Fibroblast of skin of scalp (primary cell): ENCODE measurements at places on chromosomes 11 and 22.

- DNase-seq = no peak
Observed at GRCh38 chr22:42692239-42693054, 28.2 kb downstream of the A4GALT start.

DNA sequence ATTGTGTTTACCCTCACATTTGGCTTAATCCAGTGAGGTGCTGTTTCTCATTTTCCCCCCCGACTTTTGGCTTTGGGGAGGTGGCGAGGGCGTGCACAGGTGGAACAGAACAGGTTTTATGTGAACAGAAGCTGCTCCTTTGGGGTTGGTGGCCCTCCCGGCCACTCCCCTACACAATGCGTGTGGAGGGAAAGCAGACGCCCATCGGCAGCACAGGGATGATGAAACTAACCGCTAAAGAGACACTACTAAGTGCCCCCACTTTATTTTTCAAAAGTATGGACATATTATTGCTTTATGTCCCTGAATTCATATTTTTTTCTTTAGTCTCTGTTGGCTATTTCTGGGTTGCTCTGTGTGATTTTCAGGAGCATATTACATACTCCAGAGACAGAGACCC, 160.9 kb downstream of the ENTHD1 start:
- no peak for DNase-seq

DNA sequence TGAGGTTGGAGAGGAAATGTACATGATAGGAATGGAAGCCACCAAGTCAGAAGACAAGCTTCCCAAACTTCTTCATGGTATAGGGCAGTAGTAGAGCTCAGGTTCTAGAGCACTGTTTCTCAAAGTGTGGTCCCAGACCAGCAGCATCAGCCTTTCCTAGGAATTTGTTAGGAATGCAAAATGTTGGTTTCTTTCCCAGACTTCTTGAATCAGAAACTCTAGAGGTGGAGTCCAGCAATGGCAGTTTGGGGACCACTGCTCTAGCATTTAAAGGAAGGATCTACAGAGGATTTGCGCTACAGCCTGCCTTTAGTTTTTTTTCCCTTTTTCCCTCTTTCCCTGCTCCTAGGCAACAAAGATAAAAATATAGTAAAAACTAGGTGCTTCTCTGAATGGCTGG, 17.0 kb upstream of the MMP12 start:
- DNase-seq = peak; percentile 52

- no peak for DNase-seq
Observed at GRCh38 chr22:37472418-37473006, 13.7 kb downstream of the MFNG start.

GRCh38 chr11:93005239-93005638, 35.8 kb downstream of the MTNR1B start:
- no peak for DNase-seq

GRCh38 chr11:82045748-82046457, 687.8 kb downstream of the FAM181B start:
- DNase-seq = peak; percentile 68

- no peak for DNase-seq
Observed at GRCh38 chr11:76243193-76243956, 37.1 kb upstream of the WNT11 start.

GRCh38 chr11:131109257-131109656, 193.0 kb upstream of the SNX19 start:
- DNase-seq = peak; percentile 56

DNA sequence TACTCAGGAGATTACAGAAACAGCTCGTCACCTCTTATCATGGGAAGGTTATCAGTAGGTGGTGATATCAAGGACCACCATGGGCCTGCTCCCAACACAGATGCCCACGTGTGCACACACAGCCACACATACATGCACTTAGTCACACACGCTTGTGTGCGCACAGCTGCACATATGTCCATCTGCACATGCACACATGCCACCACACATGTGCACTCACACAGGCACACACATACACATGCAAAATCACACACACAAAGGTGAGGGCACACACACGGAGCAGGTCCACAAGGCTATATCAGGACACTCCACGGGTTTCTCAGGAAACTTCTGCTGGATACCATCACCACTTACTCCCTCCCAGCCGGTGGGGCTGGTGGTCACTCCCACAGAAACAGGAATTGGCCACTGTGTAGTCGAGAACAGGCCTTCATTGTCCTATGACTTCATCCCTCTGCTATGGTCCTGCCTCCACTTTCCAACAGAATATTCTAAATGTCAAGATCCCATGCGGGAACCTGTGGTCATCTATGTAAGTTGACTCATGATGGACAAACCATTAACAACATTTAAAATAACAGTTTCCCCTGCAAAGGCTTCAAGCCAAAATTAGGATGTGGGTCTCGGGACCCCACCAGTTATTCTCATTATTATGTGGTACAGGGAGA, 2.2 kb downstream of the C11orf24 start:
- DNase-seq = peak; percentile 69

GRCh38 chr11:17354601-17354991, 3.0 kb downstream of the NCR3LG1 start:
- peak; percentile 73 for DNase-seq

DNA sequence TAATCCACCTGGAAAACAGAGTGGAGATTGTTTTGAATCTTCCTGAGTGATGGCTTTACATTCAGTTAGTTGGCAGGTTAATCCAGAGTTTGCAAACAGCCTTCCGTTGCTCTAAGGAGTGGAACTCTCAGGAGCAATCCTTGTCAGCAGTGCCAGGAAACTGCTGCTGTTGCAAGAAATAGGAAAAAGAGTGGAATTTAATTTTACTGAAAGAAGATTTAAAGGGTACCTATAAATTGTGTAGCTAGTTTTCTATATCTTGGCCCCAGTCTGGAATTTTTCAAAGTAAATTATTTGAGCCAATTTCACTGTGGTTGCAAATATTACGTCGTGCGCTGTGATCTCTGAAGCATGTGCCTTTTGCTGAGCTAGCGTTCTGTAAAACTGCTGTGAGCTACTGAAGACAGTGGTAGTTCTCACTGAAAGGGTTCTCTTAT, 55.5 kb upstream of the SLC5A12 start:
- peak; percentile 44 for DNase-seq

GRCh38 chr22:25714739-25715138, 27.2 kb upstream of the MYO18B start:
- DNase-seq = no peak

GRCh38 chr11:86559311-86559945, 113.0 kb downstream of the ME3 start:
- DNase-seq = peak; percentile 94

GRCh38 chr11:68436985-68437926, 23.3 kb upstream of the PPP6R3 start:
- peak; percentile 74 for DNase-seq

GRCh38 chr11:8967184-8967583, 2.9 kb upstream of the TMEM9B start:
- no peak for DNase-seq

- DNase-seq = peak; percentile 51
Observed at GRCh38 chr11:112241486-112241885, 15.3 kb downstream of the PTS start.

- DNase-seq = no peak
Observed at GRCh38 chr11:123186286-123186685, 8.8 kb downstream of the CLMP start.

DNA sequence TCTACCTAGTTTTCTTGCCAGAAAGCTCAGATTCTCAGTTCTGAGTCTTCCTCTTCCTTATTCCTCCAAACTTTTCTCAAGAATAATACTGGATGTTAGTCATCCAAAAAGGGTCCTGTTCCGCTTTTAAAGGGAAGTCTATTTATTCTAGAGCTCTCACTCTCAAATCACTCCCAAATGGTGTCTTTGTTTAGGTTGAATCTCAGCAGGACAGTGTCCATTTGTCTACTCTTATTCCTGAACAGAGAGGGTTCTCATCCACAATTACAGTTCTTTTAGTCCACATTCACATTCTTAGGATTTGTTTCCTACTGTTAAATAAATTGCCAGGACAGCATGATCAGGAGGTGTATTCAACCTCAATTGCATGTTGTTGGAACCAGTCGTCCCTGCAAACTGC, 61.3 kb downstream of the MUC15 start:
- DNase-seq = no peak

DNA sequence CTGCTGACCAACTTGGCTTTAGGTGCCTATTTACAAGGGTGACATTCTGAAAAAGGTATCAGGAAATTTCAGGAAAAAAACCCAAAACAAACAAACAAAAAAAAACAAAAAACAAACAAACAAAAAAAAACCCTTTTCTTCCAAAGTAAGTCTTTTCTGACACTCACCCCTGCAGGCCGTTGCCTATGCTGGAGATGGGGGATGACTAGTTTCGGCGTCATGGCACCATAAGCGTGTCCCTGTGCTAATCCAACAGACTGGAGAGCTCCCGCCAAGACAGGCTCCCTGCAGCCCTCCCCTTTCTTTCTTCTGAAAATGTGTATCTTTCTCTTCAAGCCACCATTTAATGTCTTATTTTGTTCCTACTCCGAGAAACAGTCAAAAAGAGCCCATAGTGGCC, 13.7 kb downstream of the VSIG10L2 start:
- DNase-seq = no peak

GRCh38 chr22:22748297-22748743, 103.9 kb downstream of the GGTLC2 start:
- DNase-seq = peak; percentile 46

GRCh38 chr11:85762226-85762625, 48.7 kb downstream of the SYTL2 start:
- peak; percentile 20 for DNase-seq

- no peak for DNase-seq
Observed at GRCh38 chr11:69030301-69030700, 17.3 kb upstream of the MRGPRF start.

GRCh38 chr11:82927264-82927880, 25.8 kb downstream of the DDIAS start:
- peak; percentile 56 for DNase-seq

- DNase-seq = no peak
Observed at GRCh38 chr22:28846994-28847393, 36.4 kb upstream of the ZNRF3 start.

DNA sequence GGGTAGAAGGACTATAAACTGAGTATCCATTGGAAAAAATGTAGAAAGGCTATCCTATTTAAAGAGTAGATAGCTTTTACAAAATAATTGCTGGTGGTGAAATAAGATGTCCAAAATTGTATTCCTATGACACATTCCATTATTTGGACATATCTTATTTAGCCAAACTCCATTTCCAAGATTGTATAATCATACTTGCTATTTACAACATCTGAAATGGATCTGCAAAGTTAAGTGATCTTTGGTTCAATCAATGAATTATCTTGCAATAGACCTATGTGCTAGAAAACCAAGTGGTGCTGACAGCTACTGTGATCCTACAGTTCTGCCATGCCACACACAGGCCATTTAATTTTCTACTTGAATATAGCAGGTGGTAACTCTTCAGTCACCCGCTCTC, 11.0 kb upstream of the BLID start:
- no peak for DNase-seq

GRCh38 chr11:27864091-27864491, 163.8 kb upstream of the BDNF start:
- no peak for DNase-seq
